ENCODE measurements at places on chromosomes 13 and 19.

GRCh38 chr13:51643105-51643881, 59.0 kb downstream of the WDFY2 start:
- DNase-seq: no peak

GRCh38 chr19:1762243-1763117, 9.2 kb downstream of the ONECUT3 start:
- DNase-seq: no peak

GRCh38 chr13:114053026-114053425, 79.2 kb upstream of the C13orf46 start:
- DNase-seq: no peak

GRCh38 chr13:23020246-23020843, 160.4 kb upstream of the SGCG start:
- DNase-seq: no peak

DNA sequence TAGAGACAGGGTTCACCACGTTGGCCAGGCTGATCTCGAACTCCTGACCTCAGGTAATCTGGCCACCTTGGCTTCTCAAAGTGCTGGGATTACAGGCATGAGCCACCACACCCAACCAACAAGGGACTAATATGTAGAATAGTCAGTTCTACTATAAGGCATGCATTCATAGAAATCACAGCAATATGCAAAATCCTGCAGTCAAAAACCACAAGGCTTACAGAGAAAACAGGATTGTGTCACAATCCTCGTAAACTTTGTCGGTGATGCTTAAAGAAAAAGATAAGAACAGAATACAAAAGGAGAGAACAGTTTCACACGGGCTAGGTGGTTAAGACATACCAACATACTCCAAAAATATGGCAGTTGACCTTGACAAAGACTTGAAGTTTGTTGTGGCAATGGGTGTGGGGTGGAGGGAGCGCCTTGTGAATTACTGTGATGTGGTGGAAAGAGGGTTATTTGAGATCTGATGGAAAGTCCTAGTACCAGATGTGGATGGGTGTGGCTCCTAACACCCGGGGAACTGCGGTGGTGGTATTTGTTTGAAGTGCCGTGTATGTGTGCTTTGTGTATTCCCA, 12.4 kb downstream of the NOSIP start:
- no peak for DNase-seq

DNA sequence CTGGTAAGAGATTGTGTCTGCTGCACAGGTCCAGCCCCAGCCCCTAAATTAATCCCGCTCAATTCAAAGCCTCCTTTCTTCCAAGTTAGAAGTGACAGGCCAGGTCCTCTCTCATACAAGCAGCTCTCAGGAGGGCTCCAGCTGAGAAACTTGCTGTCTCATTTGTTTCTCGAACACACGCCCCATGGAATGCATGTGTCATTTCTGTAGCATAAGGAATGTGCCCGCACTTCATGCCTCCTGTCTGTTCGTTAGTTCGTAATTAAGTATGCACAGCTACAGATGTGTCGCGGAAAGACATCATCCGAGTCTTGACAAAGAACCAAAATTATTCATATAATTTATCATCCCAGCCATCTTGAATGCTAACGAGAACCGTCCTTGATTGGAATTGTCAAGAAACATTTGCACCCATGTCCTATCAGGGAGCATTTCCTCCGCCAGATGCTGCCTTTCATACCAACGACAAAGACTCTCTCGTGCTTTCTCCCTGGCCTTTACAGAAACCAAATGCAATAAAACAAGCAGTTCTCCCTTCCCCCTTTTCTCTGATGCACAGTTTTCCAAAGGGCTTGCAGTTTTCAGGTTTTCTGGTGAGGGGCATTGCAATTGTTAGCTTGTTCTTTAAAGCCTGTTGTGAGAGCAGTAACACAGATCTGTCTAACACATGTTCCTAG, 133.5 kb downstream of the UQCRFS1 start:
- DNase-seq: no peak

DNA sequence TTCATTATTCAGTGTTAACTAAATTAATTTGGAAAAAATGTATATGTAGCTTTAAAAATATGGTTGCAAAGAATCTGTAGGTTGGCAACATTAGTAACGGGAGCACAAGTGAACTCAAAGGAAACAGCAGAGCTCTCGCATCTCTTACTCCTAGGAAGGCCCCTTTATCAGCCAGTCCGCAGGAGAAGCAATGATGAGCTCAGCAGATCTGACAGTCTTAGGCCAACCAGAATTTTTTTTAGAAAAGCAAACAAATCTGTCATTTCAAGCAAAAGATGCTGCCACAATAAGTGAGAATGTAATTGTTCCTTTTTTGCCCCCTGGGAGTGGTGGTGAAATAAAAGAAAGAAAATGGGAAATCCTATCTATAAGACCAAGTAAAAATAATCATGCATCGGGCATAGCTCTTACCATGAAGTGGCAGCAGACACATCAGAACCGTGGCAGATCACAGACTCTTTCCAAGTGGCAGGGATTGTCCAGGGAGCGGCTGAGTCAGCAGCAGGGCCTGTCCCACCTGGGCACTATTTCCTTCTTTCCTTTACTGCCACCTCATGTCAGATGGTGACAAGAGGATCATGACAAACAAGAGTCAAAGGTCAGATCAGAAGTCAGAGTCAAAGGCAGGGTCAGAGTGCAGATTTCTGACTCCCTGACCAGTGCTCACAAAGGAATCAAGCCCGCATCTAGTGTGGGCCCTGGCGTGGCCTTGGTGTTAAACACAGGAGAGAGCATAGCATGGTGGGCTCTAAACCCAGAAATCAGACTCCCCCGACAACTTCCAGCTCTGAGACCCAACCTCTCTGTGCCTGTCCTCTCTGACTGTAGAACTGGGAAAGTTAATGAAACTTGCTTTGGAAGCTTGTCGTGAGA, 84.0 kb upstream of the MTIF3 start:
- DNase-seq: no peak

GRCh38 chr19:37513397-37513796, 6.7 kb downstream of the ZNF793 start:
- DNase-seq: no peak

- no peak for DNase-seq
These were observed 26.0 kb downstream of the MED4 start for GRCh38 chr13:48068952-48069351.

DNA sequence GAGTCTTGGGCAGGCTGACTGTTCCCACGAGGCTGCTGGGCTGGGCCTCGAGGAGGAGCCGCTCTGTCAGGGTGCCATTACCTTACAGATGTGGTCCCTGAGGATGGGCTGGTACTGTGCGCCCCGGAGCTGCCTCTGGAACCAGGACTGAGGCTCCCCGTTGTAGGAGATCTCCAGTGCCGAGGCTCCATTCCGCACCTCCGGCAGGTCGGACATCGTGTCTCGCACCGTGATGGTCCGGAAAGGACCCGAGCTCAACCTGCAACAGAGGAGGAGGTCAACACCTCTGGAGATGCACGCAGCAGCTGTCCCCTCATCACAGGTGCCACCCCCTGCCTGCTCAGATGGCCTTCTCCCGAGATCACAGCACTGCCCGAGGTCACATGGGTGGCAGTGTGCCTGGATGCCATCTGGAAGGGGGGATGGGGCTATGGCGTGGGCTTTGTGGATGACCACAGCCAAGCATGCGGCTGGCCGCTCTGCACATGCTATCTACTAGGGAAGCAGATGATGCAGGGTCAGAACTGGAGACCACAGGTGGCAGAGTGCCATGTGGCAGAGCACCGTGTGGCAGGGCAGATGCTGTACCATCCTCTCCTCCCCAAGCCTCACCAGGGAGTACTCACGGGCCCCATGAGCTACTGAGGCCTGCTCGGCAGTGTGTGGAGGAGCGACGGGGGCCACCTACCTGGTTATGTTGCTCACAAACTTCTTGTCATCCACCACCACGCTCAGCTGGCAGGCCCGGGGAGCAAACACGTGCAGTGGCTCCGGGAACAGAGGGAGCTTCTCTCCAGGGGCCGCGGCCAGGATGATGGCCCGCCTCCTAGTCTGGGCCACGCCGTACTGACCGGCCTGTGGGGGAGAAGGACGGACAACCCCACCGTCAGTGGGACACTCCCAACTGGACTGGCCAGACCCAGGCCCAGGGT, 18.3 kb upstream of the EIF3G start:
- no peak for DNase-seq

DNA sequence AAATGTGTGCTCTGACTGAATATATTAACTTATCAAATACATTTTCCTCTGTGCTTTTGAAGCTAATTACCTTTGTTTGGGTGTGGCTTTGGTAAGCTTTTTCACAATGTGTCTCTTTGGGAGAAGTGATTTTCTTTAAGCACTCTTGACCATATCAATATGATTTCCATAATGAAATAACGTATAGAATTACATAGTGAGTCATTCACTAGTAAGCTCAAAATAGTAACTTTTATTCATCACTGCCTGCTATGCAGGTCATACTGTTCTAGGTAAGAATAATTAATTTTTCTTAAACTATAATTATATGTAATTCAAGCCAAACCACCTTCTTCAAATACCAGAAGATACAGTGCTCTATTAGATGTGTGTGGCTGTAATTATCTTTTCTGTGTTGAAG, 480.7 kb downstream of the MYO16 start:
- no peak for DNase-seq

GRCh38 chr13:31067416-31068118, 94.1 kb downstream of the HSPH1 start:
- DNase-seq: no peak

DNA sequence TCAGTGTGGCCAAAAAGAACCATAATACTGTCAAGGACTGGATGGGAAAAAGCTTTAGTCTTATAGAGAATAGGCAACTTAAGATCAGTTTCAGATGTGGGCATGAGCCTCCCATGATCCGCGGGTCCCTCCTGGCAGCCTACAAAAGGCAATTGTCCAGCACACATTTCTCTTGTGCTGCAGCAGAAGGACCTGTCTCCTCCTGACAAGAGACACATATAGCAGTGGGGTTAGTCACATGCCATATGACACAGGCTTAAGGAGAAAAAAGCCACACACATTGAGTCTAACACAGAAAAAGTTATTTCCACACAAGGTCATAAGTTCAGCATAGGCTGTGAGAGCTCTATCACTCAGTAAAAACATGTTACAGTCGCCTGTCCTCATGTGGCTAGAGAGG, 1378.7 kb upstream of the PRR20A start:
- no peak for DNase-seq

DNA sequence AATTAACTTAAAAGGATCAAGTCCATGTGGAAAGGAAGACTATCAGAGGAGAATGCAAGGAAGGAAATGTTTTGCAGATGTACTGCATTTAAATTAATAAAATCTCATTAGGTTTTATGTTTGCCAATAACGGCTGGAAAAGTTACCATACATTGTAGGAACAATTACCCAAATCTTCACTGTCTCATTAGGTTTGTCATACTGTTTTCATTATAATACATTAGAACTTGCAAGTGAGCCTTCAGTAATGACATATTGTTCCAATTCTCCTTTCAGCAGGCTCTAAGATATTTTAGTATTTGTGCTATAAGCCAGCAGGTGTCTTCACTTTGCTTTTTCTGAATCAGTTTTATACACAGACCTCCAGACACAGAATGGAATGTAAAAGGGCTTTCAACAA, 661.6 kb upstream of the KLHL1 start:
- no peak for DNase-seq

DNA sequence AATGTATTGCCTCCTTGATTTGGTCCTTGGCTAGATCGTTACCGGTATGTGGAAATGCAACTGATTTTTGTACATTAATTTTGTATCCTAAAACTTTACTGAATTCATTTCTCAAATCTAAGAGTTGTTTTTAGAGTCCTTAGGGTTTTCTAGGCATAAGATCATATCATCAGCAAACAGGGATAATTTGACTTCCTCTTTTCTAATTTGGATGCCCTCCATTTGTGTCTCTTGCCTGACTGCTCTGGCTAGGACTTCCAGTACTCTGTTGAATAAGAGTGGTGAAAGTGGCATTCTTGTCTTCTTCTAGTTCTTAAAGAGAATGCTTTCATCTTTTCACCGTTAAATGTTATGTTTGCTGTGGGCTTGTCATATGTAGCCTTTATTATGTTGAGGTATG, 12.0 kb upstream of the CYP2A13 start:
- no peak for DNase-seq

DNA sequence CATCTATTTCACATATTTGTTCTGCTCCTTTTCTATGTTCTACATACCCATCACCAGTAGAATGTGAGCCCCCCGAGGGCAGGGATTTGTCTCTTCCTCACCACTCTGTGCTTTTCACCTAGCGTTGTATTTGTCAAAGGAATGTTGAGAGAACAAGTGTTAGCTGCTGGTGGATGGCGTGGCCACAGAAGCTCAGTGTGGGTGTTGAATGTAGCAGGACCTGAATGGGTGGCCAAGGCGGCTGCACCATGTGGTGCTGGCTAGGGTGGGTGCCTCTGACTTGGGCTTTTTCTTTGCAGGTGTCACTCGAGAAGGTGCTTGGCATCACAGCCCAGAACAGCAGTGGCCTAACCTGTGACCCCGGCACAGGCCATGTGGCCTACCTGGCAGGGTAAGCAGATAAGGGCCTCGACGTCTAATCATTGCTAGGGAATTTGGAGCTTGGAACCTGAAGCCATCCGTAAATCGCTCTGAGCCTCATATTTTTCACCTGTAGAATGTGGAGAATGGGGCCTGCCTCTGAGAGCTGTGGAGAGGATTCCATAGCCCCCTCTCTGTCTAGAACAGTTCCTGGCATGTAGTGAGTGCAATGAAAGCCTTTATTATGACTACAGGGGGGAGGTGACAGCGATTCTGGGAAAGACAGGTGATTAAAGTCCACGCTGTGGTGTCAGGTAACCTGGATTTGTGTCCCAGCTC, 3.9 kb downstream of the WDR62 start:
- DNase-seq: no peak

DNA sequence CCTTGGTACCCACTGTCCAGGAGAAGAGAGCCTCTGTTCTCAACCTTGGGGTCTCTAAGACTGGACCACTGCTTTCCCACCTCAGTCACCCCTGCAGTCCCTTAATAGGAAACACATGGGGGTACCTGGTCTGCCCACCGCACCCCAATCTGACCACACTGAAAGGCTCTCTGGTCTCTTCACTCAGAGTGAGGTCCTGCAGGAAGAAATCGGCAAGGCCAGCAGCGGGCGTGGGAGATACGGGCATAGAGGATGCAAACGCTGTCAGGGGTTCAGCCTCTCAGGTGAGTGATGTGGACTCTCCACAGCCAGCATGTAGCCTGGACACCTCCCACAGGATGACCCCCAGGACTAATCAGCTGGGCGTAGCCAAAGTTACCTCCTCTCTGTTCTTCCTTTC, 3.5 kb downstream of the SIGLEC9 start:
- DNase-seq: no peak

DNA sequence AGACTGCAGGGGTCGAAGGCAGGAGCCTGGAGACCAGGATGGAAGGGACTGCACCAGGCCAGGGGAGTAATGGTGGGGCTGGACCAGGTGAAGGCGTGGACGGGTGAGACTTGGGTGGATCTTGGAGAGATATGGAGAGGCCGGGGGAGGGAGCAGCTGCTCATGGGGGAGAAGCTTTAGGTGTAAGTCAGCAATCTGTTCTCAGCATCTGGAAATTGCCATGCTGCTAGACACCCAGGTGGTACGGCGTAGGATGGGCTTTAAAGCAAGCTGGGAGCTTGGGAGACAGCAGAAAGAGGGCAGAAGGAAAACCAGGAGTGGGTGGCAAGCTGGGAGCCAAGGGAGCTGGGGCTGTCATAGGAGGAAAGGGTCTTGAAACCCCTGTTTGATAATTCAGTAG, 3.0 kb downstream of the CERS4 start:
- DNase-seq: no peak

- no peak for DNase-seq
These were observed 16.1 kb upstream of the TNFSF14 start for GRCh38 chr19:6685962-6686627.

- DNase-seq: no peak
These were observed 158.8 kb downstream of the NHLRC3 start for GRCh38 chr13:39196965-39197646.
